CD4-positive, alpha-beta T cell treated with Interleukin-10 for 1 hour (primary cell): ENCODE measurements at places on chromosomes 11 and 22.
A peak's percentile ranks its signal among the peaks of the same experiment; 100 is the strongest.

DNA sequence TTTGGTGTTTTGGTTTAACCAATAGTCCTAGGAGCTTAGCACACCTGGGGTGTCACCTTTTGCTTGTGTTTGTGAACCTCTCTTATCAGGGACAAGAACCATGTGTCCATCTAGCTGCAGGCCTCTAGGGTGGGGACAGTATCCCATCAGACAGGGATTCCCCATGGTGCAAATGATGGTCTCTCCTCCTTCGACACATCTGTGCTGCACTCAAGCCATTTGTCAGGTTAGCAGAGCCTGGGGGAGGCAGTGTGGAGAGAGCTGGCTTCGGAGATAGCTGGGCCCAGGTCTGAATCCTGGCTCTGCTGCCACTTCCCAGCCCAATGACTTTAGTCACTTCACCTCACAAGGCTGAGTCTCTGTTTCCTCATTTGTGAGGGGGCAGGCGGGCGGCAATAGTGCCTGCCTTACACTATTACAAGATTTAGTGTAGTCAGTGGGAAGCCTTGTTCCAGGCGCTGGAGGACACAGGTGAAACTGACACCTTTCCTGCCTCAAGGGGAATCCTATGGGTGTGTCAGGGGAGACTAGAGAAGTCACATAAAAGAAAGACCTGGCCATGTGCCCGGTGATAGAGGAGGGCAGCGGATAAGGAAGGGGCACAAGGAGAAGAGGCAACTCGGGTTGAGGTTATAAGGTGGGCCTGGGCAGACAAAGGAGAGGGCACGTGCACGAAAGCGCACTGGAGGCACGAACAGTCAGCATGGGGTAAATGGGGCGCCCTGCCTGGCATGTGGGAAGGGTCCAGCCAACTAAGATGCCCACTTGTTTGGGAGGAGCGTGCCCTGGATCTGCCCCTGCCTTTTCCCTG is 12.6 kb downstream of the KLHL35 start:
- DNase-seq: no peak

- DNase-seq: no peak
Observed at GRCh38 chr22:46104881-46105493, 45.3 kb upstream of the PPARA start.

DNA sequence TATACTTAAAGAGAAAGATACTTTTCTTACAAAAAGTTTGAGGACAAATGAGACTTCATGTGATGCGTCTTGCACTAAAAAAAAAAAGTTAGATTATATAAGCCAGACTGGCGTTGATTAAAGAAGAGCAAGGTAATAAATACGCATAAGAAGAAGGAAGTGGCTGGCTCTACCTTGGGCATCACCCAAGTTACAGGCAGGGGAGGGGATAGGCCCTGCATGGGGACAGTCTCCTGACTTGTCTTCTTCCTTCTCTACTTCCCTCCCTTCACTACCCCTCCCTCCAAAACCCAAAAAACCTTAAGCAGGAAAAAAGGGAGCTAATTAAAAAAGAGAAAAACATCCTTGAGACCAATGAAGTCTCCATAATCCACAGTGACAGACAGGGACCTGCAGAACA is 22.3 kb upstream of the TMA7B start:
- peak; percentile 46 for DNase-seq

GRCh38 chr11:64788321-64789215 is 10.2 kb upstream of the SF1 start:
- no peak for DNase-seq

- no peak for DNase-seq
Observed at GRCh38 chr11:1742371-1742770, 8.0 kb downstream of the IFITM10 start.

DNA sequence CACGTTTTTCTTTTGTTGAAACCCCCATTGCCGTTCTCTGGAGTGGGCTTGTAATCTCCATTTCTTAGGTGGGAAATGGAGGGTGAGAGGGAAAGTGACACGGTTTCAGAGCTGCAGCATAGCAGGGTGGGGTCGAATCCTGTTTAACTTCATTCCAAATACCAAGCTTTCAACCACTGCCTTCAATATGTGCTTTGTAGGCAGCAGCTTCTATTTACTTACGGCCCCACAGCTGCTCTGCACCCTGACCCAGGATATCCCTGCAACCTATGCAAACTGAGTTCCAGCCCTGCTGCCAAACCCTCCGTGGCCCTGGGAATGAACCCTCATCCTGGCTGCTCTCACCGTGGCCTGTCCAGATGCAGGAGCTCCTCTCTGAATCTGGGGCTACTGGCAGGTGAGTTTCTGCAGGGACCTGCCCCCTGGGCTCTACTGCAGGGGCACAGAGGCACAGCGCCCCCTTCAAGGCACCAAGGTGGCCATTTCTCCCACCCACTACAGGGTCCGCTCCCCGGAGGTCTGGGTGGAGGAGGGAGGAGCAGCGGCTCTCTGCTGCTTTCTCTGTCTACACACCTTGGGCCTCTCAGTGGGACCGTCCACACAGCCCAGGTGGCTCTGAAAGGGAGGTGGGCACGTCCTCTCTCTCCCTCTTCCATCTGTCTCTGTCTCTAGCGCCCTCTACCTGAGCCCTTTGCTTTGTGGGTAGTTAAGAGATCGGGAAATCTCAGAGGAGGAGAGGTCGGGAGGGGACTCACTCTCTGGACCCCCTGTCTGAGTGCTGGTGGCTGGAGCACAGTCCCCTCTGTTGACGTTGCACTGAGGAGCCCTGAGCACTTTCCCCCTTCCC is 279.1 kb downstream of the BRD1 start:
- DNase-seq: no peak

DNA sequence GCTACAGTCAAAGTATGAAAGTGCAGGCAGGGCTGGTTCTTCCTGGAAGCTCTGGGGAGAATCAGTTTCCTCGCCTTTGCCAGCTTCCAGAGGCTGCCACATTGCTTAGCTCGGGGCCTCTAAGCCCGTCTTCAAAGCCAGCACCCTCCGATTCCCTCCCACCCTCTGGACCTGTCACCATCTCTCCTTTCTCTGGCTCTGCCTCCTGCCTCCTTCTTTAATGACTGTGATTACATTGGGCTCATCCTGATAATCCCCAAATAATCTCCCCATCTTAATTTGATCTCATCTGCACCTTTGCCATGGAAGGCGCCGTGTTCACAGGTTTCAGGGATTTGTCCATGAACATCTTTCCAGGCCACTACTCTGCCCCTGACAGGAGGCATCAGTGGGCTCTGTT is 42.5 kb downstream of the MCM5 start:
- DNase-seq: no peak

DNA sequence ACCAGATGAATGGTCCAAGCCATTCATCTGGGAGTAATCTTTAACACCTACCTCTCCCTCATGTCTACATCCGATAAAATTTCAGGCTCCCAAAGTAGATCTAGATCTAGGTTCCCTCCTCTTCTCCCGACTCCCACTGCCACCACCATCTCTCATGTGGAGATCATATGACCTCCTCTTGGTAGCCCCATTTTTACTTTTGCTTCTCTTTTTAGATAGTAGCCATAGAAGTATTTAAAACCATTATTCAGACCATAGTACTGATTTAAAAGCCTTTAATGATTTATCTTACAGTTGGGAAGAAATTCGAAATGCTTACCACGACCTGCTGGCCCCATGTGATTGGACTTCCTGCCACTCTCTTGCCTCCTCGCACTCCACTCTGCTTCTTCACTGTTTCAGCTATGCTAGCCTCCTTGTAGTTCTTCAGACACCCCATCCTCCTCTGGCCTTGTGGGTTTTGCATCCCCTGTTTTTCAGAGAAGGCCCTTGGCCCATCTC is 98.5 kb downstream of the RASSF10 start:
- DNase-seq: no peak

GRCh38 chr22:43777286-43777685 is 34.8 kb downstream of the EFCAB6 start:
- DNase-seq: no peak

- DNase-seq: no peak
Observed at GRCh38 chr11:27348340-27348873, 14.6 kb downstream of the CCDC34 start.

GRCh38 chr11:17791144-17791543 is 56.6 kb downstream of the KCNC1 start:
- no peak for DNase-seq

- no peak for DNase-seq
Observed at GRCh38 chr11:2650343-2650867, 49.4 kb downstream of the KCNQ1OT1 start.

- peak; percentile 59 for DNase-seq
Observed at GRCh38 chr11:8959546-8960166, 4.6 kb downstream of the TMEM9B start.

DNA sequence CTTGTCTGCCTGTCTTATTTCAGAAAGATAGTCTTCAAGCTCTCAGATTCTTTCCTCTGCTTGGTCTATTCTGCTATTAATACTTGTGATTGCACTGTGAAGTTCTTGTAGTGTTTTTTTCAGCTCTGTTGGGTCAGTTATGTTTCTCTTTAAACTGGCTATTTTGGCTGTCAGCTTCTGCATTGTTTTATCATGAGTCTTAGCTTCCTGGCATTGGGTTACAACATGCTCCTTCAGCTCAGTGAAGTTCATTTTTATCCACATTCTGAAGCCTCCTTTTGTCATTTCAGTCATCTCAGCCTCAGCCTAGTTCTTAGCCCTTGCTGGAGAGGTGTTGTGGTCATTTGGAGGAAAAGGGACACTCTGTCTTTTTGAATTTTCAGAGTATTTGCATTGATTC is 15.5 kb upstream of the DEPDC7 start:
- no peak for DNase-seq

DNA sequence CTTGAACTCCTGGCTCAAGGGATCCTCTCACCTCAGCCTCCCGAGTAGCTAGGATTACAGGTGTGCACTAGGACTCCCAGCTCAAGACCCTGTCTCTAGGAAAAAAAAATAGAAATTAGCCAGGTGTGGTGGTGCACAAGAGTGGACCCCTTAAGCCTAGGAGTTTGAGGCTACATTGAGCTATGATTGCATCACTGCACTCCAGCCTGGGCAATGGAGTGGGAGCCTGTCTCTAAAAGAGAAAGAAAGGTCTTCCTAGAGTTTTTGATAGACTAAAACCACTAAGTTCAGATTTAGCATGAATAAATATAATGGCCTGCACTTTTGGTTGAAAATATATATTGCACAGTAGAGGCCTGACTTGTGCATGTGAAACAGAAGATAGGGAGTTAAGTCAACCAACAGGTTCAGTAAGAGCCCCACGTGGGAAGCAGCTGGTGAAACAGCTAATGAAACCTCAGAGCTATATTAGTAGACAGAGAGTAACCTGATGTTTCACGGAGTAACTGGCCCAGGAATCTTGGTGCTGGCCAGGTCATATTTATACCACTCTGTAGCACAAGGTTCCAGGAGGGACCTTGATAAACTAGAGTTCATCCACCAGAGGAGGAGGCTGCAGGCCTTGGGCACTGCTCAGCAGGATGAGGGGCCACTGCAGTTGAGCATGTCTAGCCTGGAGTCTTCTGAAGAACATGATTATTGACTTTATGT is 4.6 kb upstream of the MICAL3 start:
- no peak for DNase-seq

GRCh38 chr11:10407055-10407454 is 48.0 kb upstream of the AMPD3 start:
- DNase-seq: no peak

GRCh38 chr22:33350961-33351360 is 292.8 kb upstream of the SYN3 start:
- no peak for DNase-seq

- no peak for DNase-seq
Observed at GRCh38 chr22:22988785-22989184, 81.5 kb upstream of the GNAZ start.

- no peak for DNase-seq
Observed at GRCh38 chr11:11428714-11429113, 75.7 kb upstream of the CSNK2A3 start.

GRCh38 chr22:45880716-45881523 is 96.0 kb downstream of the WNT7B start:
- no peak for DNase-seq

DNA sequence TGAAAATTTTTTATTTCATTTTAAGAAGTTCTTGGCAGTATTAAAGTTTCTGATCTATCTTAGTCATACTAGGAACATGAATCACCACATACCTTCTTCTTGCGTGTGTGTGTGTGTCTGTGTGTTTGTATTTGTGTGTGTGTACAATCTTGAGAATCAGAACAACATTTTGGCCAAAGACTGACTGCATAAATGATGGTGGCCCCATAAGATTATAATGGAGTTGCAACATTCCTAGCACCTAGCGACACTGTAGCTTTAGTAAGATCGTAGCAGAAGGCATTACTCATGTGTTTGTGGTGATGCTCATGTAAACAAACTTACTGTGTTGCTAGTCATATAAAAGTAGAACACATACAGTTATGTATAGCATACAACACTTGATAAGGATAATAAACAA is 205.4 kb downstream of the FAM76B start:
- DNase-seq: no peak

DNA sequence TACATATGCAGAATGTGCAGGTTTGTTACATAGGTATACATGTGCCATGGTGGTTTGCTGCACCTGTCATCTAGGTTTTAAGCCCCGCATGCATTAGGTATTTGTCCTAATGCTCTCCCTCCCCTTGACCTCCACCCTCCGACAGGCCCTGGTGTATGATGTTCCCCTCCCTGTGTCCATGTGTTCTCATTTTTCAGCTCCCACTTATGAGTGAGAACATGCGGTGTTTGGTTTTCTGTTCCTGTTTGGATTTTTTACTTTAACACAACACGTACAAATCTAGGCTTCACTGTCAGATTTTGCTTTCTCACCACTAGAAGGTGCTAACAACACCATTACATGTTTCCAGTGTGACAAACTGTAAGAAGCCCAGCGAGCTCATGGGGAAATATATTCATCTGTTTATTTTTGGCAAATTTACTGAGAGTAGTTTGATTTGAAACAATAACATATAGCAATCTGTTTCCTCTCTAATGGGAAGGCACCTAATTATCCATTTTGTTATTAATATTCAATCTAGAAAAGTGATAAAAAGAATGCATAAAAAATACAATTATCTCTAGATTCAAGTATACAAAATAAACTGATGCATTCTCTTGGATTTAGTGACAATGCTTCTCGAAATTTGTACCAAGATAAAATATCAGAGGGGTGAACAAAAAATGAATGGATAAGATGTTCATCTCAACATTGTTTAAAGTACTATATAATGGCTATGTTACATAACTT is 23.2 kb upstream of the BIRC3 start:
- DNase-seq: peak; percentile 82

DNA sequence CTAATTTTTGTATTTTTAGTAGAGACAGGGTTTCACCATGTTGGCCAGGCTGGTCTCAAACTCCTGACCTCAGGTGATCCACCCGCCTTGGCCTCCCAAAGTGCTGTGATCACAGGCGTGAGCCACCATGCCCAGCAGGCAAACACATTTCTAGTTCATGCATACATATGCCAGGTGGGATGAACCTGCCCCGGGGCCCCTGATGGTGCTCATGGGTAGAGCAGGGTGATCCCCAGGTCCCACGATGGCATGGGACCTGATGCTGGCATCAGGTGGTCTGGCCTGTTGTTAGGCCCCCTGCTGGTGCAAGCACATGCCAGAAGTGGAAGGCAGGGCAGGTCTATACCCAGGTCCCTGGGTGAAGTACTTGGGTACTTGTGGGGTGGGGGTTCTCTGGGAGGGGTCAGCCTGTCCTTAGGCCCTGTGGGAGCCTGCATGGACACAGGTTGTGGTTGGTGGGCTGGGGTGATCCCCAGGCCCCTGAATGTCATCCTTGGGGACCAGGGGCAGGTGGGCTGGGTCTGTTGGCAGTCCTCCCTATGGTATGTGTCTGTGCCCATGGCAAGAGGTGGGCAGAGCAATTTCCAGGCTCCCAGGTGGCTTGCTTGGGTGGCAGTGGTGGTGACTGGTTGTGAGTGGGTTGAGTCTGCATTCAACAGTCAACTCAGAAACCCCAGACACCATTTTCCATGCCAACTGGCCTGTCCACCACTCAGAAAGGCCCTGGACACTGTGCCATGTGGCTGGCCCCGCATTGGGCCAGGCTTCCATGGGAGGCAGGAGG is 9.6 kb upstream of the RGL4 start:
- no peak for DNase-seq

- DNase-seq: no peak
Observed at GRCh38 chr11:120581313-120581712, 69.8 kb downstream of the GRIK4 start.
